ENCODE measurements at places on chromosomes 2 and 18.

GRCh38 chr18:29060349-29060748 is 883.4 kb upstream of the CDH2 start:
- DNase-seq: no peak

DNA sequence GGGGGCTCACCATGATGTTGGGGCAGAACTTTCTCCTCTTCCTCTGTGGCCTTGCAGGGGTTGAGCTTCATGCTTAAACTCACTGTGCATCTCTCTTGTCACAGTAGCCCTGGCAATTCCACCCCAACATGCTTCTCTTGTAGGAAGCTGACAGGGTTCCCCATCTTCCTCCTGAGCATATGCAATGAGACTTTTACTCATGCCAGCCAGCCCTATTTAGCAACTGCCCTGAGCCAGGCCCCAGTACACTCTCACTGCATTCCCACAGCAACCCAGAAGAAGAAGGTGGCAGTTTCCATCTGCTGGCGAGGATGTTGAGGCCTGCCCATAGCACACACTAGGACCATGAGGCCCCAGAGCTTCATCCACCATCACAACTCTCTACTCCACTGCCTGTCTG is 72.2 kb upstream of the TEX51 start:
- no peak for DNase-seq

DNA sequence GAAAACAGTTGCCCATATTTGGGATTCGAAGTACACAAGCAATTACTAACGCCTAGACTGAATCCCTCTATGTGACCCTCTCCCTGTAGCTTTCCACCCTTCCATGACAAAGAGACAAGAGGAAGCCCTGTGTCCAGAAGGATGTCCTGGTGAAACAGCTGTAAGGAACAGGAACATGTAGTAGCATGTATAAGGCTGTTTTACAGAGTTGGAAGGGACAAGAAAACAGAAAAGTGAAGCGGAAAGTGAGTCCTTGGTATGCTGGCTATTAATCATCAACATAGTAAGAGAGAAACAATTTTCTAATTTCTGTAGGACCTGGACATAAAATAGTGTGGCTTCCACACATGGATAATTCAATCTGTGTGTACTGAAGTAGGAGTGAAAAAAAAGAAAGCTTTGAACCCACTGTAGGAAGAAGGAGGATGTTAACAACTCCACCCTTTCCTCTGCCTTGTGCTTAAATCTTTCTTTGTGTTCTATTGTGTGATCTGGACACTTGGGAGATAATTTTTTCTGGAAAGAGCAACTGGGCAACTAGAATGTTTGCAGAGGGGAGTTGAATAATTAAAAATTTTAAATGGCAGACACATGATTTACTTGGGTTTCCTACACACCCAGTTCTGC is 162.3 kb upstream of the ZSWIM2 start:
- DNase-seq: no peak

GRCh38 chr2:152716805-152717227 is 445 bp downstream of the PRPF40A start:
- DNase-seq: no peak

DNA sequence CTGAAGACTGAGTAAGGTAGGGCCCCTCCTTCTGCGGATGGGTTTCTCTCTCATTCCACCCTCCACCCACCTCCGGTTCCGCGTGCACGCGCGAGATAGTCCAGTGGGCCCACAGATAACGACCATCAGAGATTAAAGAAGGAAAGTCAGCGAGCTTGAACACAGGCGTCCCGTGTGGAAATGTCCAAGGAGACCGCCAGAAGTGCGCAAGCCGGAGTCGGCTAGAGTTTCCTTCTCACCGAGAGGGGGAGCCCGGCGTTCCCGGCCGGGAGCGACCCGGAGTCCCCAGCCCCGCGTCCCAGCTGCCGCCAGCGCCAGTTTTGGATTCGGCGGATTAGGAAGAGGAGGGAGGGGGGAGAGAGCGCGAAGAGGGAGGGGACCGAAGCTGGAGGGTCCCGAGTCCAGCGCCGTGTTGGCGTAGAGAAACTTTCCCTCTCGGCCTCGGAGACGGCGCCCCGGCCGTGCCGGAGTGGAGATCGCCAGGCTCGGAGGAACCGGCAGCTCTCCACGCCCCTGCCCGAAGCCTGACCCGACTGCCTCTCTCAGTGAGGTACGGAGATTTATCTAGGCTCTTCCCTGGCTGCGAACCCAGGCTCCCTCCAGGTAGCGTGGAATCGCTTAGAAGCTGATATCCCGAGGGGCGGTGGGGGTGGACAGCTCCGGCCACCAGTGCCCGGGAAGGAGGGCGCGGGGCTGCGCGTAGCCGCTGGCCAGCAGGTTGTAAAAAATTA is at the start of gene GULP1:
Gene GULP1, plus strand, starts transcription at position 258 of the 731 bp plus-strand sequence. CDS start 185,829 bp downstream, outside the sequence.
- peak; percentile 84 for DNase-seq

- DNase-seq: no peak
Measured at GRCh38 chr18:54261894-54262293, 7.4 kb upstream of the POLI start.

DNA sequence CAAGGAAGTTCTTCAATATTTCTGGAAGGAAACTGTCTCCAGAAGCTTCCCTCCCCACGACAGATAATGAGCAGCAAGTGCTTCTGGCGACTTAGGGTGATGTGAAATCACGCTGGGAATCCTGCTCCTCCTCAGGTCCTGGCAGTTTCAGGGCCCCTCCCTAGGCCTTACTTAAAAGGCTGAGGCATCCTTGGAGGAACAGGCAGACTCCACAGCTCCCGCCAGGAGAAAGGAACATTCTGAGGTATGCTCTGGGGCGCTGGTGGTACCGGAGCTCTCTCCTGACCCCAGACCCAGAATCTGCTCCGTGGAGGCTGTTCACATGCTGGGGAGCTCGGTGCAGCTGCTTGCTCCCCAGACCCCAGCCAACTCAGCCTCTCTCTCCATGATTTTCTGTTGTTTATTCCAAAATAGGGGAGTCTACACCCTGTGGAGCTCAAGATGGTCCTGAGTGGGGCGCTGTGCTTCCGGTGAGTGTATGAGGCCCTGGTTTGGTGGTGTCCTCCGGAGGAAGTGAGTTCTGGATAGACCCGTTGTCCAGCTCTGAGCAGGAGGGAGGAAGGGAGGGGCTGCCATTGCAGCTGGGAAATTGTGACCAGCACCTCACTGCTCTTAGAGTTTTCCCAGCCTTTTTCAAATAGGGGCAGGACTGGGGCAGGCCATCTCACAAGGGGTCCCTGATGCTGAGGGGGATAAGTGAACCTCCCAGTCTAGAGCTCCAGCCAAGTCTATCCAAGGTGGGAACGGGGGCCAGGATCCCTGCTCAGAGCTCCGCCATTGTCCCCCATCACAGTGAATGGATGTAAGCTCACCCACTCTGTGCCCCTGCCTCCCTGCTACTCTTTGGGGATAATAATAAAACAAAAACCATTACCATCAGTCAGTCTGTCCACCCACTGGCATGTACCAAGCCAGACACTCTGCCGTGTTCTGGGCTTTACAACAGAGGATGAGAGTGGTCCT is at the start of gene IL36RN:
Gene IL36RN, plus strand, starts transcription at position 201 of the 963 bp plus-strand sequence. Its CDS starts 241 bp downstream, at position 442.
- no peak for DNase-seq

DNA sequence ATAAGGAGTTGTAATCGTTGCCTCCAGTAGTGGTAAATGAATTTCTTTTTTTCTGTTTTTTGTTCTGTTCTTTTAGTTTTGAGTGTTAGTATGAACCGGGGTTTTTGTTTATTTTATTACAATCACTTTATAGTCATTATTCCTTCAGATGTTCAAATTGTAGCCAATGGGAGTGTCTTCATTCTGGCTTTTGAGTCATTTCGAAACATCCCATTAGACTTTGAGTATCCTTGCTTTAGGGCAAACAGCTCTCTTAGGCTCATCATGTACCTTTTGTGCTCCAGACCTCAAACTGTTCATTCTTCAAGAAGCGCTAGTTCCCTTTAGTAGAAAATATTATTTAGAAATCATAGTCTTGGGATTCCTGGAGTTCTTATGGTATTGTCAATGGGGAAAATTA is 54.2 kb upstream of the PAX3 start:
- DNase-seq: no peak

- no peak for DNase-seq
Measured at GRCh38 chr18:63099091-63099840, 220.3 kb downstream of the BCL2 start.

GRCh38 chr2:45975752-45976517 is 321.3 kb upstream of the EPAS1 start:
- DNase-seq: no peak

- no peak for DNase-seq
Measured at GRCh38 chr2:4576075-4576474, 872.7 kb downstream of the DCDC2C start.

GRCh38 chr18:59810735-59811520 is 88.9 kb upstream of the PMAIP1 start:
- DNase-seq: no peak

GRCh38 chr2:84729224-84729623 is 151.7 kb downstream of the TRABD2A start:
- no peak for DNase-seq

DNA sequence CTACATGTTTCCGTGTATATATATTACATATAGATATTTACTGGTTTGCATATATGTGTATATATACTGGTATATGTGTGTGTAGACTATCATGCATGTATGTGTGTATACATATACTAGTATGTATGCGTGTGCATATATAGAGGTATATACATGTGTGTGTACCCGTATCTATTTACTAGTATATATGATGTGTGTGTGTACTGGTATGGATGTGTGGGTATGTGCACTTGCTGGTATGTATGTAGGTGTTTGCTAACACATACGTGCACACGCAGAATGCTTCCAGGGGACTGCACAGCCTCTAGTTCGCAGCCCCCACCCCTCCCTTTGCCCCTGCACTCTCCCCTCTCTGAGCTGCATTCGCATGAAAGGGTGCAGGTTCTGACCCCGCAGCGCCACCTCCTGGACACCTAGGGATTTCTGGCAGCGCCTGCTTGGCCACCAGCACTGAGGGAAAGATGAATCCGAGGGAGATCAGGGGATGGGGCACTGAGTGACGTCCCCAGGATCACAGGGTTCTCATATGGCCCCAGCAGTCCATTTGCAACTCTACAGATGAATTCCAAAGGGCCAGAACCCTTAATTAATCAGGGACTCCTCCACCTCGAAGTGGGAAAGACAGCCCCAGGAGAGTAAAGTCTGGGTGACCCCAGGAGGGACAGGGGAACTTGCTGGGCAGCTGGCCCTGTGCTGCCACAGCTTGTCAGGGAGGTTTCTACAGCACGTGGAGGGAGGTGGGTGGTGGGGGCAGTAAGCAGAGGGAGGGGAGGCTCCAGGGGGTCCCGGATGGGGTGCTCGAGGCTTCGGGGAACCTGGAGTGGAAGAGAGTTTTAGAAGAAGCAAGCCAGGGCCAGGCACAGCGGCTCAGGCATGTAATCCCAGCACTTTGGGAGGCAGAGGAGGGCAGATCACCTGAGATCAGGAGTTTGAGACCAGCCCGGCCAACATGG is 66.8 kb upstream of the ASAP2 start:
- peak; percentile 58 for DNase-seq

DNA sequence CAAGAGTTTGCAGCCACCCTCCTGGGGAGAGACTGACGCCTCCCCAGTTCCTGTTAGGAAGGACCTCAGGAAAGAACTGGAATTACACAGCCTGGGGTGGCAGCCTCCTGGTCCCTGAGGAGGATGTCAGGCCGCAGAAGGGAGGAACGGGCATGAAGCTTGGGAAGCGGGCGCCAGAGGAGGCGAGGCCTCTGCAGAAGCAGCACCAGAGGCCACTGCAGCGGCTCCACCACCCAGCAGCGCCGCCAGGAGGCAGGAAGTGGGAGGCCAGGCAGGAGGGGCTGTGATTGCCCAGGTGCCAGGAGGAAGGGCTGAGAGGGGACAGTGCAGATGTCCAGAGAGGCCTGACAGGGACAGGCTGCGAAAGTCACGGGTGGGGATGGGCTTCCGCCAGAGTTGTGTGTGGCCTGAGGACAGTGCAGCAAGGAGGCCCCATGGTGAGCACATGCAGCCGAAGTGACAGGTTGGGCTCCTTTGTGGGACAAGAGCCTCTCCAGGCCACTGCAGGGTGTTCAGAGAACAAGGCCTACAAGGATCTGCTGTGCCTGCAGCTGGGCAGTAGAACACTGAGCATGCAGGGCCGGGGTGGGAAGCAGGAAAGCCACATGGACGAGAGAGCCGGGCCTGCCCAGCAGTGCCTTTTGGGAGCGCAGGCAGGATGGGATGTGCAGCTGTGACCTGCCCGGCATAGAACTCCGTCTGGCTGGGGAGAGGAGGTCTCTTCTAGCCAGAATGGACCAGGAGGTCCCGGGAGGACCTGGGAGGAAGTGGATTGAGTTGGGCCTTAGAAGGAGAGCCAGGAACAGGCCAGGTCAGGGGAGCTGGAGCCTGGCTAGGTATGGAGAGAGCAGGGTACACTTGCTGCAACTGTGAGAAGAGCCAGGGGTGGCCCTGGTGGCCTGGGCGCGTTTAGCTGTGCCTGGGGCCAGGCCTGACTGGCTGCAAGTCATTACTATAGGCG is 39.1 kb upstream of the ALPP start:
- no peak for DNase-seq

- DNase-seq: no peak
Measured at GRCh38 chr2:233919938-233920337, 2.8 kb downstream of the TRPM8 start.

GRCh38 chr2:164903204-164903603 is 52.1 kb downstream of the SLC38A11 start:
- no peak for DNase-seq

DNA sequence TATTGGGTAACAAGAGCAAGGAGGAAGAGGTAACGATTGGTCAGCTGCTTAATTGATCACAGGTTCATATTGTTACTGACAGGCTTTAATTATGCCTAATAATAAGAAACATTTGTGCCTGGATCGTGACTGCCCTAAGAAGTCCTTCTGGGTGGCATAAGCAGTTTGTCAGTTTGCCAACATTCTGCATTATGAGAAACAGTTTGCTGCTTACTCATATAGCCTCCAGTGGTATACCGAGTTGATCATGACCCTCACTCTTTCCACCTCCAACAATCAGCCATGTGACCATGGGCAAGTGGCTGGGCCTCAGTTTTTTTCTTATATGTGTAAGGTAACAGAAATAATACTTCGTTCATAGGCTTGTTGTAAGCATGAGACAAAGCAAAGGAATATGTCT is 96.6 kb upstream of the CABLES1 start:
- DNase-seq: no peak

DNA sequence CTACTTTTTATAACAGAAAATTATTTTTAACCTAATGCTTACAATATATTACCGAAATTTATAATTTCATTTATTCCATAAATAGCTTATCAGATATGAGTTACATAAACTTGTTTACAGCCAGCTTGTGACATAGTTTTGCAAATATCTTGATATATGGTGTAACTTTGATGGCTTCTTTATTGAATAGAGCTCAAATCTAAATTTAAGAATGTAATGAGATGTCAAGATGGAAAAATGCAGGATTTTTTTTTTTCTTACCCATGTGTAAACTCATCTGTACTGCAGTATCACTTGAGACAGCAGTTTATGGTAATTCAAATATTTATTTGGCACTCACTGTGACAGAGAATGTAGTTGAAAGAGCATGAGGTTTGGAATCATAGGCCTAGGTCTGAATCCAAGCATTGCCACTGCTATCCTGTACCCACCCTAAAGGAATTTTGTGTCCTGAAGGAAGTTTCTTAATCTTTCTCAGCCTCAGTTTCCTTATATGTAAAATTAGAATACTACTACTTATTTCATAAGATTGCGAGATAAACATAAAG is 3.8 kb downstream of the CREB1 start:
- no peak for DNase-seq

- DNase-seq: no peak
Measured at GRCh38 chr2:53505826-53506225, 261.8 kb upstream of the CHAC2 start.

All from renal pelvis (tissue), 12 donors.